ENCODE measurements at places on chromosomes 12 and 14.

GRCh38 chr14:77580964-77581505 is 35.4 kb downstream of the SPTLC2 start:
- no peak for DNase-seq

DNA sequence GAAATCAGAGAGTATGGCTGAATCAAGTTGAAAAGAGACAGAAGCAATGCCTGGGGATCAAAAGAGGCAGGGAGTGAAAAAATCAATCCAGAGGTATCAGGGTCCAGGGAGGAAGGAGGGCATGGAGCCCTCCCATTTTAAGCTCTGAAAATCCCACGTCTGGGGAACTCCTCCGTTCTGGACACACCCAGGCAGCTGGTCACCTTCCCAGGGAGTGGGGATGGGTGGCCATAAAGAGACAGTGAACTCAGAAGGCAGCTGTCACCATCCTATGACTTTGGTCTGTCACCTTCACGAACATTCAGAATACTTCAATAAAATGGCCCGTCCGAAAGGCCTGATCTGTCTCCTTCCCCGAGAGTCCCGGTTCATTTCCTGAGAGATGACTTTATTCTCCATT is 71.6 kb downstream of the MAP1LC3B2 start:
- DNase-seq: no peak

DNA sequence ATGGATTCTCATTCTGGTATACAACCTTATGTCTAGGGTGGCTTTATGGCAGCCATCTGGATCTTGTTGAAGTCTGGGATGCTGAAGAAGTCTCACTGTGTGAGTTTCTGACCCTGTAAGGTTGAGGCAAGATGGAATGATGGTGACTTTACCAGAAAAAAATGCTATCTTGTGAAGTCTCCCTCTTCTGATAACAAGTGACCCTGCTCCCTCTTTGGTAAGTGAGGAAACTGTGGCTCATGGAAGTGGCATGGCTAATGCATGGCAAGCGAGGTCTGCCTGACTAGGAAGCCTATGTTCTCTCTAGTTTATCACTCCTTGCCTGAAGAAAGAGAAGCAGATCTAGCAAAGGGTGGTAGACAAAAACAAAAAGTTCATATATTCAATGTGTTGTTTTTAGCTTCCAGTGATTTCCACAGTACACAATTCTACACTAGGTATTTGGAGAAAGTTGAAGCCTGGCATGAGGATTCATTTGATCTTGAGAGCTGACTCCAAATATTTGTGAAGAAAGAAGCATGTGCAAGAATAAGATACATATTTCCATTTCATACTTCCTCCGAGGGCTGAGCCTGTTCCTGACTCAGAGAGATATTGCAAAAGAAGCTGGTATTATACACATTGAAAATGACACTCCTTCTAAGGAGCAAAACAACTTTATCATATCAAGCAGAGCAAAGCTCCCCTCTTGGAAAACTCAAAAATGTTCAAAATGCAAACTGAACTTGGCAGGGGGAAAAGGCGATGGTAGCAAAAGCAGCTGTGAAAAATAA is 63.6 kb downstream of the HELB start:
- no peak for DNase-seq

GRCh38 chr14:81765651-81766275 is 232.1 kb upstream of the SEL1L start:
- no peak for DNase-seq

DNA sequence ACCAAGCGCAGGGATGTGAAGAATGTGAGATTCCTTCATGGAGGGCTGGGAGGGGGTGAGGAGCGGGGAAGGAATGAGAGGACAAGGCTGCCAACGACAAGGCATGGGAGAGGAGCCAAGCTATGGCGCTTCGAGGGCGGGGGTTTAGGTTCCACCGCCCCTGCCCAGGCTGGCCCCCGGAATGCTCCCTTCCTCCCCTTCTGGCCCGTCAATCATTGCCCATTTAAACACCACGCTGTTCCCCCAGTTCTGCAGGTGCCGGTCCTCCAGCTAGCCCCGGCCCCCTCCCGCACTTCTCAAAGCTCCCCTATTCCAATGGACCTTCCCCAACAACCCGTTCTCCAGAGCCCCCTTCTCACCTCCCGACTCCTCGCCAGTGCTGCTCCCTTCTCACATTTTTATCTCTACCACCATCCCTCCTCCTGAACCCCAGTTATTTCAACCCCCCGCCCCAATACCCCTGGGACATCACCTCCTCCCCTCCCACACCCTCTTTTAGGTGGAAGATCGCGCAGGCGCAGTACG is 428 bp downstream of the RNF41 start:
- no peak for DNase-seq

GRCh38 chr12:95205685-95206084 is 11.6 kb downstream of the FGD6 start:
- DNase-seq: no peak

GRCh38 chr14:92254786-92255185 is 68.2 kb upstream of the SLC24A4 start:
- no peak for DNase-seq

DNA sequence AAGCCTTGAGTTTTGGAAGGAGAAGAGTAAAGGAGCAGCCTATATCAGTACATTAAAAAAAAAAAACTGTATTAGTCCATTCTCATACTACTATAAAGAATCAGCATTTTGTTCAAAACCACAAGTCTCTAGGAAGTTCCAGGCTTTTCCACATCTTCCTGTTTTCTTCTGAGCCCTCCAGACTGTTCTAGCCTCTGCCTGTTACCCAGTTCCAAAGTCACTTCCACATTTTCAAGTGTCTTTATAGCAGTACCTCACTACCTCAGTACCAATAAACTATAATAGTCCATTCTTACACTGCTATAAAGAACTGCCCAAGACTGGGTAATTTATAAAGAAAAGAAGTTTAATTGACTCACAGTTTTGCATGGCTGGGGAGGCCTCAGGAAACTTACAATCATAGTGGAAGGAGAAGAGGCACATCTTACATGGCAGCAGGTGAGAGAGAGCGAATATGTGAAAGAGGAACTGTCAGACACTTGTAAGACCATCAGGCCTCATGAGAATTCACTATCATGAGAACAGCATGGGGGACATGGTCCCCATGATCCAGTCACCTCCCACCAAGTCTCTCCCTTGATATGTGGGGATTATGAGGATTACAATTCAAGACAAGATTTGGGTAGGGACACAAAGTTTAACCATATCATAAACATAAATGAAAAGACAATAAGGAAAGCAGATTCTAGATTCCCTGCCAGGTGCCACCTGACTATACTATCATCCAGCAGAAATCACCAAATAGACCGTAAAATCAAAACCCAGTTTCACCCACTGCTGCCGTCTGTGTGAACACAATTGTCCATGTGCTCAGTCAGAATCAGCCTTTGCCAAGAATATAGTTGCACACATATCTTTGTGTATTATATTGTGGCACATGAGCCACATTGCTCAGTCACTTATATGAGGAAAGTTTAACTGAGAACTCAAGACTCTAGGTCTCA is 27.8 kb downstream of the TOGARAM1 start:
- no peak for DNase-seq
